CD4-positive, alpha-beta memory T cell (primary cell): ENCODE measurements at places on chromosomes 2 and 18. TPM values are rescaled to one million over a fixed set of nuclear protein-coding genes. Genes with fewer than 3 reads are reported as not detected.

Gene DHRS9
- polyA plus RNA-seq, result not detected

DNA sequence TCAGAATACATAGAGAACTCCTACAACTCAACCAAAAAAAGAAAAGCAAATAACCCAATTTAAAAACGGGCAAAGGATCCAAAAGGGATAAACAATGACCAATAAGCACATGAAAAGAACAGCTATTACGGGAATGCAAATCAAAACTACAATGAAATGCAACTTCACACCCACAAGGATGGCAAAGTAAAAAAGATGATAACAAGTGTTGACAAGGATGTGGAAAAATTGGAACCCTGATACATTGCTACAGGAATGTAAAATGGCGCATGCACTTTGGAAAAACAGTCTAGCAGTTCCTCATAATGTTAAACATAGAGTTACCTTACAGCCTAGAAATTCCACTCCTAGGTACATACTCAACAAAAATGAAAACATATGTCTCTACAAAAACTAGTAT, 4.7 kb downstream of the EXOC6B start:
- H3K27ac ChIP-seq, result no peak overlapping the region
- peaks cover 23% of the 10 kb centered on the region for H3K4me1 ChIP-seq
- no peak for DNase-seq

- DNase-seq, result no peak
- no peak overlapping the region for H3K4me3 ChIP-seq
- peaks cover 12% of the 10 kb centered on the region for H3K4me1 ChIP-seq
- H3K27ac ChIP-seq, result no peak overlapping the region
- no peaks in the 10 kb centered on the region for H3K27me3 ChIP-seq
- H3K36me3 ChIP-seq, result no peaks in the 10 kb centered on the region
These were observed 46.3 kb upstream of the CREB1 start for GRCh38 chr2:207483477-207483876.

DNA sequence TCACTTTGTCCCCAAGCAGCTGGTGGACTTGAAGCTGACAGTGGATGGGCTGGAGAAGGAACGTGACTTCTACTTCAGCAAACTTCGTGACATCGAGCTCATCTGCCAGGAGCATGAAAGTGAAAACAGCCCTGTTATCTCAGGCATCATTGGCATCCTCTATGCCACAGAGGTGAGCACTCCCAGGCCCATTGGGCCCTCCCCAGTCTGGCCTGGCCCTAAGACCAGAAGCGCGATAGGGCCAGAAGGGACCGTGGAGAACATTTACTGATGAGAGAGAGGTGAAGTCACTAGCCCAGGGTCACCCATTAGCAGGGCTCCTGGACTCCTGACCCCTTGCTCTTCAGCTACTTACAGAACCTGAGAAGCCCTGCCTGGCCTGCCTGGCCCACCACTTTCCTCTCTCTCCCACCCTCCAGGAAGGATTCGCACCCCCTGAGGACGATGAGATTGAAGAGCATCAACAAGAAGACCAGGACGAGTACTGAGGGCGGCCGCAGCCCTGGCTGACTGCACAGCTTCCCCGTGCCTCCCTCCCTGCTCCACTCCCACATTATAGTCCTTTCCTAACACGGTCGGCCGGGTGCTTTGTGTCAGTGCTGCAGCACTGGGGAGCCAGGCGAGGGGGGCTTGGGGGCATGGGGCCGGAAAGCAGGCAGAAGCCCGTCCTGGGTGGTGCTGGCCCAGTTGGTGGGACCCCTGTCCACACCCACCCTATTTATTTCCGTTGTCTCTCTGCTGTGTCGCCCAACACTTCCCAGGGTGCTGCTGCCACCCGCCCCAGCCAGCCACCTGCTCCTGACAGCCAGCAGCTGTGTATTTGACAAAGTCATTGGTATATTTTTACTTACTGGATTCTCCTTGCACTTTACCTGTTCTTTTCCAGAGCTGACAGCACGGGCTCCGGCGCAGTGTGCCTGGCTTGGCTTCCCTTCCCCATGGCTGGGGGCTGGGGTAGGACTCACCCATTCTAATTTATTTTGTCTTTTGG, 6.6 kb upstream of the TMEM214 start:
- no peaks in the 10 kb centered on the region for H3K4me1 ChIP-seq
- H3K4me3 ChIP-seq, result no peak overlapping the region
- H3K27me3 ChIP-seq, result no peaks in the 10 kb centered on the region
- H3K27ac ChIP-seq, result no peak overlapping the region

DNA sequence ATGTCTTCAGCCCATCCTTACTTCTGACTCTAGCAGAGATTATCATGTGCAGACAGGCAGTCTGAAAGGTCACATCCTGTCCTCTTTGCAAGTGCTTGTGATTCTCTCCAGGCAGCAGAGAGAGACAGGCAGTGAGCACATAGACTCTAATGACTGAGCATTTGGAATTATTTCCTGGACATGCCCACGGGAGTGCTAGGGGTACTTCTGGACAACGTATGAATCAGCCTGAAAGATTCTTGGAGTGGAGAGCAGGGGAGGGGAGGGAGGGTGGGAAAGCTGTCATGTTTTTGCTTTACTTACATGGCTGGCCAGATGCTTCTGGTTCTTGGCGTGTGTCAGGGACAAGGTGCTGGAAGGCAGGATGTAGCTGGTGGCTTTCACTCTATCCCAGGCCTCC, 150.6 kb downstream of the RIF1 start:
- H3K36me3 ChIP-seq, result no peaks in the 10 kb centered on the region
- H3K4me1 ChIP-seq, result no peaks in the 10 kb centered on the region
- DNase-seq, result no peak

DNA sequence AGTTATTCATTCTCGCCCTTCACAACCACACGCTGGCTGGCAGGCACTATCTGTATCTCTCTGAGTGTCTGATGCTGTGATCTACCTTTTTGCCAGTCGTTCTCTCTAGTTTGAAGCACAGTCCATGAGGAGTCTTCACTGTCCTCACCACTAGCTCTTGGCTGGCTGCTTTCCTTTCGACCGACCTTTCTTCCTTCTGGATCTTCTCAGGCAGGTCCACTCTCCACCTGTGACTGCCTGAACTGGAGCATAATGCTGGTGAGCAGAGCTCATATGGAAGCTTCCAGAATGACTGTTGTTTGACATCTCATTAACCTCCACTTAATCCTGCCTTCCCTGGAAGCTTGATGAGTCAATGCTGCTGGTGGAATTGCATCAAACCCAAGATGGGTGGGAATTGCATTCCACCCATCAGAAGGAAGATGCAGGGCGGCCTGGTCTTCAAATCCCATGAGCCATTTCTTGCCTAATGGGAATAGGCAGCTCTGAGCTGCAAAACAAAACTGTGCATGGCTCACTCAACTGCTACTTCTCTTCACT, 283.5 kb upstream of the HDAC4 start:
- H3K36me3 ChIP-seq, result no peaks in the 10 kb centered on the region
- H3K27ac ChIP-seq, result no peak overlapping the region
- H3K27me3 ChIP-seq, result no peaks in the 10 kb centered on the region
- DNase-seq, result no peak
- no peak overlapping the region for H3K4me3 ChIP-seq
- H3K4me1 ChIP-seq, result no peaks in the 10 kb centered on the region

DNA sequence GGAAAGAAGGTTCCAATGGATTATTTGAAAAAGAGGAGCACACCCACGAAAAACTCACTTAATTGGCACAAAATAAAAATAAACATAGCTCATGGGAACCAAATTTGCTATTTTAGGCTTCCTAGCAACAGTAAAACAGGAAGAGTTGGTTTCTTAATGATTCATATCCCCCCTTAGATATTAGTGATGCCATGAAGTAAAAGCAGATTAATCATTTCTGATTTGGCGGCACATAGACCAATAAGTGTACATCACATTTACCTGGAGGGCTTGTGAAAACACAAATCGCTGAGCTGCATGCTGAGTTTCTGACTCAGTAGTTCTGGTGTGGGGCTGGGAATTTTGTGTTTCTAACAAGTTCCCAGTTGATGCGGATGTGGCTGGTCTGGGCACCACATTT, 260.4 kb downstream of the SLC4A3 start:
- H3K27me3 ChIP-seq, result no peaks in the 10 kb centered on the region
- H3K36me3 ChIP-seq, result no peaks in the 10 kb centered on the region
- H3K4me1 ChIP-seq, result no peaks in the 10 kb centered on the region

DNA sequence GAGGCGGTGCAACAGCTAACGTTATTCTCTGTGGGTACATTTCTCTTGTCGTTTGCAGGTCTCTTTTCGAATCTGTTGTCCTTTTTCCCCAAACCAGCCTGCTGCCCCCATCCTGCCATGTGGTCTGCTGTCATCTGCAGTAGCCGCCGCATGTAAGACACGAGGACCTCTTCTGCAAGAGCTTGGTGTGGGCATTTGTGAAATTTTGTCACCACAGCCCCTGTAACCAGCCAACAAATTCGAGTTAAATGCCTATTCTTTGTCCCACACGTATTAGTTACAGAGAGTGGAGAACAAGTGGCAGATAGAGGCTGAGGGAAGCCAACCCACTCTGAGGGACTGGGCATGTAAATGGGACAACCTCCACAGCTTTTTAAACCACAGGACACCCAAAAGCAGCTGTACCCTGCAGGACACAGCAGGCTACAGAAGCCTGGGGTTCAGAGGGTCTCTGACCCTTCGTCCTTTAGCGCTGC, 35.0 kb downstream of the ITGA6 start:
- no peaks in the 10 kb centered on the region for H3K27me3 ChIP-seq
- H3K36me3 ChIP-seq, result no peaks in the 10 kb centered on the region
- peak overlapping the region; percentile 48 for H3K4me3 ChIP-seq
- peaks cover 86% of the 10 kb centered on the region for H3K4me1 ChIP-seq
- peak; percentile 34 for DNase-seq

Gene FOXI3
- polyA plus RNA-seq, result not detected

Gene DYNAP
- polyA plus RNA-seq, result not detected

GRCh38 chr2:85730686-85731230, 23.0 kb upstream of the ATOH8 start:
- H3K27me3 ChIP-seq, result peaks cover 10% of the 10 kb centered on the region
- no peak overlapping the region for H3K27ac ChIP-seq
- no peak for DNase-seq
- H3K4me3 ChIP-seq, result no peak overlapping the region
- peaks cover 5% of the 10 kb centered on the region for H3K4me1 ChIP-seq

Gene SPHKAP
- not detected for polyA plus RNA-seq

DNA sequence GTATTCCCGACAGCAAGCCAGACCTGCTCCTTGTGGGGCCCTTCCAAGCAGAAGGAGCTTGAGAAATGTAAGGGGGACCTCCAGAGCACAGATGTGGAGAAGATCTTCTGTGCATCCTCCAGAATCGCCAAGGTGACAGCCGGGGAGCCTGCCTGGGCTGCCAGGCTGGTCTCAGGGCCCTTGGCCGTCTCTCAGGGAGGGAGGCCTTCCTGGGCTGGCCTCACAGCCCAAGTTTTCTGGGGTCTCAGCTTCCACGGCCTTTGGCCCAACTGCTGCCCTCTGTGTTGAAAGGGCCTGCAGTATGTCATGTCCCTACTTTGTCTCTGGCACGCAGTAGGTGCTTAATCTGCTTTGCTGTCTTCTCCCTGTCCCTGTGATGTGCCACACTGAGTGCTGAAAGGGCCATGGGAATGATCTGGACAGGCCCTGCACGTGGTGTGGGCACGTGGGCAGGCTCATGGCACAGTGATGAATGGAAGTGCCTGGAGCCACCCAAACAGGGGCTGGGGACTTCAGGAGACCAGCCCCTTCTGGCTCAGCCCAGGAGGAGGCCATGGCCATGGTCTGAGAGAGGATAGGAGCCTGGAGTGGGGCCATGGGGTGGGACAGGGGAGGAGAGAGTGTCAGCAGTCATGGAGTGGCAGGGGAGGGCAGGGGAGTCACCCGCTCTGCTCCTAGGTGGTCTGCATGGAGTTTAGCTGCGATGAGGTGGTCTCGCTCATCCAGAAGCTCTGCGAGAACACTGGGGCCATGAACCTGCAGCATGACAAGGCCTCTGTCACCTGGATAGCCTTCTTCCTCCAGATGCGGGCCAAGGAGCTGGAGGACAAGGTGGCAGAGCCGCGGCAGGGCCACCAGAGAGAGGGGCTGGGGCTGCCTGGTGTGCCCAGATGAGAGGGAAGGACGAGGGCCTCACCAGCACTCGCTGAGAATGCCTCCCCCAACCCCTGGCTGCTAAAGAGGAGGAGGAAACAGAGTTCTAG, 35.4 kb downstream of the HJURP start:
- H3K27ac ChIP-seq, result no peak overlapping the region
- H3K27me3 ChIP-seq, result no peaks in the 10 kb centered on the region
- H3K36me3 ChIP-seq, result no peaks in the 10 kb centered on the region
- H3K4me3 ChIP-seq, result no peak overlapping the region

- DNase-seq, result no peak
- H3K27me3 ChIP-seq, result no peaks in the 10 kb centered on the region
- no peaks in the 10 kb centered on the region for H3K4me1 ChIP-seq
- H3K27ac ChIP-seq, result no peak overlapping the region
- no peak overlapping the region for H3K4me3 ChIP-seq
- no peaks in the 10 kb centered on the region for H3K36me3 ChIP-seq
These were observed 11.6 kb upstream of the RPRD1A start for GRCh38 chr18:36078751-36079529.

Gene COLEC12
- polyA plus RNA-seq, result not detected

DNA sequence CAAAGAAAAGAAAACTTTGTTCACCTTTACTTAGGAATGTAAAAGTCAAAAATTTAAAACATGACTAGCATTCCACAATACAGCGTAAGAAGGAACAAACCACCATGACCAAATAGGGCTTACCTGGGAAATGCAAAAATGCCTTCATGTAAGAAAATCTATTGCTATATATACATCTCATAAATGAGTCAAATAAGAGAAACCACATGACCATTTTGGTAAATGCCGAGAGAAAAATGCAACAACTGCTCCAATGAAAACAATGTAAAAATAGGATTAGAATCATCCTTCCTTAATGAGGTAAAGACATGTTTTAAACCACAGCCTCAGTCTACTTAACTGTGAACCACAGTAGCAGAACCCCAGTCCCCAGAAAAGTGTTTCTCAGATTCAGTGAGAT, 49.4 kb downstream of the TGOLN2 start:
- H3K27ac ChIP-seq, result no peak overlapping the region
- H3K36me3 ChIP-seq, result no peaks in the 10 kb centered on the region
- H3K4me1 ChIP-seq, result no peaks in the 10 kb centered on the region
- no peaks in the 10 kb centered on the region for H3K27me3 ChIP-seq
- DNase-seq, result no peak

DNA sequence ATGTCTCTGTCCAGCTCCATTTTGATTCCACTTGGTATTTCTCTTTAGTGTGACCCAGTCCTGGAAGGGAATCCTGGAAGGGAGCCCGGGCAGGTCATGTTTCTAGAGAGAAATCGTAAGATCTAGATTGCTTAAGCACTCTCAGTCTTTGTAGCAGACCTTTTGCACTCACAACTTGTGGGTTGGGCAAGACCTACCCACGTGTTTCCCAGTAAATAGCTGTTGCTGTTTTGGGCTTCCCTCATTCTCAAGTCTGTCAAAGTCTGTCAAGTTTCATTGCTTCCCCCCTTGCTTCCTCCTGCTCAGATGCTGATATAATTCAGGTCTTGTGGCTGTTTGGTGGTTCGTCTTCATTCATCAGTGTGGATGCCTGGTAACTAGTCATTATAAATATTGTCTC, 17.4 kb upstream of the NEMP2 start:
- no peak overlapping the region for H3K4me3 ChIP-seq
- DNase-seq, result no peak
- H3K27me3 ChIP-seq, result no peaks in the 10 kb centered on the region
- no peak overlapping the region for H3K27ac ChIP-seq
- H3K4me1 ChIP-seq, result no peaks in the 10 kb centered on the region
- no peaks in the 10 kb centered on the region for H3K36me3 ChIP-seq

Gene COX5B
- polyA plus RNA-seq, result 339 TPM

GRCh38 chr18:2368102-2368501, 203.2 kb downstream of the METTL4 start:
- H3K27me3 ChIP-seq, result no peaks in the 10 kb centered on the region
- H3K4me3 ChIP-seq, result no peak overlapping the region

Gene LTBP1
- polyA plus RNA-seq, result not detected
